Smooth muscle cell of the umbilical artery (primary cell): ENCODE measurements at places on chromosomes 11 and 22. TPM values are rescaled to one million over a fixed set of nuclear protein-coding genes. Genes with fewer than 3 reads are reported as not detected.

HOATZ gene
- total RNA-seq = not detected in 2 replicates

LRP5 gene
- 93.6 and 97.4 TPM in 2 replicates for total RNA-seq

OR52I2 gene
- total RNA-seq = not detected in 2 replicates

ACRV1 gene
- not detected in 2 replicates for total RNA-seq

TBC1D22A gene
- 9.8 and 15.9 TPM in 2 replicates for total RNA-seq
